NCI-H146 (cell line): ENCODE measurements at places on chromosomes 5 and 9.

DNA sequence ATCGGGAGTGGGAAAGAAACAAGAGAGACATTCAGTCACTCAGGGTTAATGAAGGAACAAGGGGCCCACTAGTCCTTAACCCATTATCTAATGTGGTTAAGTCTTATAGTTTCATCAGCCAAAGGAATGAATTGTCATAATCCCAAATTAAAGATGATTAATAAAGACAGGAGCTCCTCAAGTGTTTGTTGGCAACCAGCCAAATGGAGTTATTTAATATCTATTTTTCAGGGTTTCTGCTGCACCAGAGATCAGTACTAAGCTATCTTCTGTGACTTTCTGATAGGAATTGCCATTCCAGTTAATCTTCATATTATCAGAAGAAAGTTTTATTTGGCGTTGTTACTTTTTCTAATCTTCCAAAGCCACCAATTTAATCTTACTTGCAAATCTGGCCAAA, 34.0 kb upstream of the FCHO2 start:
- DNase-seq = no peak

DNA sequence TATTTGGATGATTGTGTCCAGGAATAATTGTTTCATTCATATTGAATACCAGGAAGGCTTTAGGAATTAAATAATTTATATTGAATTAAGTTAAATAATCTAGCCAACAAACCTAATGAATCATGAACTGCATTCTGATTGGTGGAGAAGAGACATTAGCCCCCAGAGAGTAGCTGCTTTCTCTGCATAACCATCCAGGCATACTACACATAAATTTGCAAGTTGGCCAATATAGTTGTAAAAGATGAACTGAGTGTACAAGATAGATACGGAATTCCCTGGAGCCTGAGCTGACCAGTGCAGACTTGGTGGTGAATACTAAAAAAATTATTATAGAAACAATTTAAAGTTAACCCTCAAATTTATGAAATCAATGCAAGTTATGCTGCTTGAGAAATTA, 311.8 kb upstream of the KIF2A start:
- DNase-seq = no peak

DNA sequence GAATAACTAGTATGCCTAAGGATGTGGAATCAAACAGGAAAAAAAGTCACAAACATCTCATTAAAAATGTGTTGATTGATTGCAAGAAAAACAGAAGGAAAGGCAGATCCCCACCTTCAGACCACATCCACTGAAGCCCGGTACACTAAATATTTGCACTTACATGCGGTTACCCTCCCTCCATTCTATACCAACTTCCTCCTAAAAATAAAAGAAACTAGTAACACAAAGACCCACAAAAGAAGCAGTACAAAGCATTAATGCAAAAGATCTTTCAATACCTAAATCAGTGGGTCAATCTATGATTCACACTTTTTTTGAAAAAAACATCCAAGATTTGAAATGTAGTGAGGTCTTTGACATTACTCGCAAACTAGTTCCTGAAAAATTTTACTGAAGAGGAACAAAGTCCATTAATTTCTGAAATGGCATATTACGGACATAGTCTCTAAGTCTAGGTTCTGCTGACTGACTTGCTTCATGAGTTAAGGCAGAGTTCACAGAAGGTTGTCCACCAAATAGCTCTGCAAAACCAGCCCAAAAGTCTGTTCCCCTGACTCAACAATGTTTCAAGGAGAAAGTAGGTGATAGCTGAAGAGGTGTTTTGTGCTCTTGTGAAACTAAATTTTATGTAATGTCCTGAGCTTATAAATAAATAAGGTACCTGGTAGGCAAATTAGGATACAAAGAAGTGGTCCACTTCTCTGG, 100.7 kb downstream of the PAM start:
- no peak for DNase-seq

GRCh38 chr9:137458194-137459151, 661 bp downstream of the NSMF start:
- DNase-seq = peak; percentile 27

DNA sequence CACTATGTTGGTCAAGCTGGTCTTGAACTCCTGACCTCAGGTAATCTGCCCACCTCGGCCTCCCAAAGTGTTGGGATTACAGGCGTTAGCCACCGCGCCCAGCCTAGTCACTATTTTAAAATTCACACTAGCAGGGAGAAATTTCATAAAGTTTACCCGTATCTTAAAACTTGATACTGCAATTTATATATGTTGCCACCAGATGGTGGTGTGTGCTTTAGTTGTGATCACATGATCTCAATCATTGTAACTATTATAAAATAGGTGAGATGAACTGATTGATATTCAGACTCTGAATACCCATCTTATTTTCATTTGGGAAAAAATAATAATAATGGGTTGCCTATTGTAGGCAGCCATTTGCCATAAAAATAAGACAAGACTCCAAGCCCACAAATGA, 1330.4 kb upstream of the WWC1 start:
- DNase-seq = no peak

DNA sequence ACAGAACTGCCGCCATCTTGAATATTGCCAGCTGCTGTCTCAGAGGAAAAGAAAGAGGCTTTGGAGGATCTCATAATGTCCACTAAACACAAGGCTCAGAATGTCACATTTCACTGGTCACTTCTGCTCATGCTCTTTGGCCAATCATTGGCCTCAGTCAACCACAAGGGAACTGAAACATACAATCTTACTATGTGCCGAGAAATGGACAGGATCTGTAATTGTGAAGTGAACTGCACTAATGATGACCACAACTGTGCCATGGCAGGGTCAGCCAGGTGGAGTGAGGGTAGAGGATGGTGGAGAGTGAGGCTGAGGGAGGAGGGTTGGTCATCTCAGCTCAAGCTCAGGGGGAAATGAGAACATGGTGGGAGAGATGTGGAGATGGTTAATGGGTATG, 32.8 kb downstream of the GDNF start:
- DNase-seq = no peak

GRCh38 chr9:127458921-127459320, 7.6 kb downstream of the LRSAM1 start:
- no peak for DNase-seq

DNA sequence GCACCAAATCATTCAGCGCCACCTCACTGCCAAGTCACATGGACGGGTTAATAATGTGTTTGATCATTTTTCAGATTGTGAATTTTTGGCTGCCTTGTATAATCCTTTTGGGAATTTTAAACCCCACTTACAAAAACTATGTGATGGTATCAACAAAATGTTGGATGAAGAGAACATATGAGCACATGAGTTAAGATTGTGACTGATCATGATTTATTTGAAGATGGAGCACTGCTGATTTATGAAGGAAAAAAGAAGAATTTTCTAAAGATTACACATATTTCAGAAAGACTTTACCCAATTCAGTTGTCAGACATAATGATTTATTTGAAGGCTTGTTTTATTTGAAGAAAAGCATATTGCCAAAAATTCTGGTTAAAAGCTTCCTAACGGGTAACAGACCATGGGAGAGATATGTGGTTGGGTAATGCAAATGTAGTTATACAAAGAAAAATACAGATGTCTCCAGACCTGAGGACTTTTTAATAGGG, 37.4 kb downstream of the TNFAIP8 start:
- DNase-seq = no peak

DNA sequence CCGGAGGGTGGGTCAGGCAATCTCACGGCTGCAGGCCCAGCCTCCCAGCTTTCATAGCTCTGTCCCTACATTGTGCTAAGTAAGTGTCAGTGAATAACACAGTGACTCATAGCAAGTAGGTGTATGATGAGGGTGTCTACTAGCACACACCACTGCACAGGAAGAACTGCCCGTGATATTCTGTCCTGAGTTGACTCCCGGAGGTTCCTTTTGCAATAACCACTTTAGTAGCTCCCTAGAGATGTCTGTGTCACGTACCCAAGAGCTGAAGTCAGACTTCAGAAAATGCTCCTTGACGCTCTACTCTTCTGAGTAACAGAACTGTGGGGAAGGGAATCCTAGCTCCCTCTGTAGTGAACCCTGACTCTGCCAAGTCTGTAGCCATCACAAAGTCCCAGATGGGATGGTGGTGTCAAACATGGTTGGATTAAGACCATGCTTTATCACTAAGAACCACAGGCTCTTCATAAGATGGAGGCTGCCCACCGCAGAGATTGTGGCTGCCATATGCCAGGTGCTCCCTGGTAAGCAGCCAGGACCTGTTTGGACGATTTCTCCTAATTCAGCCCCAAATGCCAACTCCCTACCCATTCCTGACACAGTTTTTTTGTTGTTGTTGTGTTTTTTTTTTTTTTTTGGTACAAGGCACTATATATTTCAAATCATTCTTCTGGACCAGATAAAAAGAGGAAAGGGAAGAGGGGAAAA, 352.6 kb upstream of the PANK3 start:
- DNase-seq = no peak

DNA sequence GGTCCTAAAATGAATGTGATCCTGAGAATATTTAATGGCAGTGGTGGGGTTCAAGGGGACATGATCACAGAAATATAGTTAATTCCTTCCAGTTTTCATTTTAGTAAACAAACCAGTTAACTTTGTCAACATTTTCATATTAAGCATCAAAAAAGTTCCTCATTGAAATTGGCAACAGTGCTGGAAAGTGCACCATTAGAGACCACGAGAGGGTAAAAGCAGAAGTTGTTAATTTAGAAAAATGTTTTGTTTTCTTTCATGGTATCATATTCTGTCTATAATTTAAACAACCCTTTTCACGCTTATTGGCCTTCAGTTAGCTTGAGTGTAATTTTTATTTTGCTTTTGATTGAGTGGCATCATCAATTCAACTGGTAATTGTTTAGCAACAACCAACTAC, 11.9 kb downstream of the GIN1 start:
- no peak for DNase-seq

GRCh38 chr5:171644536-171644935, 141.1 kb upstream of the SMIM23 start:
- no peak for DNase-seq

GRCh38 chr5:122816756-122817155, 28.7 kb upstream of the SNX24 start:
- DNase-seq = no peak

GRCh38 chr9:4130166-4130565, 169.7 kb downstream of the GLIS3 start:
- no peak for DNase-seq

DNA sequence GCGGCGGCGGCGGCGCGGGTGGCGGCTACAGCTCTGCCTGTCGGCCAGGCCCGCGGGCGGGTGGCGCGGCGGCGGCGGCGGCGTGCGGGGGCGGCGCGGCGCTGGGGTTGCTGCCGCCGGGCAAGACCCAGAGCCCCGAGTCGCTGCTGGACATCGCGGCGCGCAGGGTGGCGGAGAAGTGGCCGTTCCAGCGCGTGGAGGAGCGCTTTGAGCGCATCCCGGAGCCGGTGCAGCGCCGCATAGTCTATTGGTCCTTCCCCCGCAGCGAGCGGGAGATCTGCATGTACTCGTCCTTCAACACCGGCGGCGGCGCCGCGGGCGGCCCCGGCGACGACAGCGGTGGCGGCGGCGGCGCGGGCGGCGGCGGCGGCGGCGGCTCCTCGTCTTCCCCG, 296 bp downstream of the ZSWIM6 start:
- peak; percentile 71 for DNase-seq

DNA sequence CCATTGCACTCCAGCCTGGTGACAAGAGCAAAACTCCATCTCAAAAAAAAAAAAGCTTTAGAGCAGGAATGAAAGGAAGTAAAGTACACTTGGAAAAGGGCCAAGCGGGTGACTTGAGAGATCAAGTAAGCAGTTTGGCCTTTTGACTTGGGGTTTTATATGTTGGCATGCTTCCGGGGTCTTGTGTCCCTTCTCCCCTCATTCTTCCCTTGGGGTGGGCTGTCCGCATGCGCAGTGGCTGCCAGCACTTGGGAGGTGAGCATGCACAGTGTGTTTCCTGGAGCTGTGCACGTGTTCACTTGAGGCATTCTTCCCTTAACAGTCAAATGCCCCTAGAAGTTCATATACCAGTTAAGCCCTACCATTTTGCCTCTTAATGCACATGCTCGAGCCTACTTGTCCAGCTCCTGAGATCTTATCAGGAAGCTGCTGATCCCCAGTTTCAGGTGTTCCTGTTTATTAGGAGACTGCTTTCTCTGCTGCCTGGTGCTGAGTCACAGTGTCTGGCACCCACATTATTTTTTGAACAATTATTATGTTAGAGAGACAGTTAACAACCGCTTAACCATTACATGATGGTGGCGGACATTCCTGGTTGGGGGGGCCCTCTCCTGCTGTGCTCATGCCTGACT, 32.6 kb upstream of the PRRC2B start:
- no peak for DNase-seq

DNA sequence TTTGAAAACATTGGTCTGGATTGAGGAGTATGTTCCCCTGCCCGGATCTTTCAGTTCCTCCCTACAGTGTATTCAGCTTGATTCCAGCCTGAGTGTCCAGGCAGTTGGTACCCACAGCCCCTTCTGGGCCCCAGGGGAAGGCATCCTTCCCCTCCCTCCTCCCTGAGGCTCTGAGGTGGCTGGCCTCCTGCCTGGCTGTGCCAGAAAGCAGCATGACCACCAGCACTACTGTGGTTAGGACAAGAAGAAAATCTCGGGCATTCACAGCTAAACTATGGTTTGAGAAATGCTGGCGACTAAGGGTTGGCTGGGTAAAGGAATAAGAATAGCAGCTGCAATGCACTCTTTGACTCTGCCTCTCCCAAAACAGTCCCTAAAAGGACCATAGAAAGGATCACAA, 84.6 kb upstream of the LIFR start:
- no peak for DNase-seq
